Testis (tissue), 5 donors: ENCODE measurements at places on chromosomes 12 and 14. TPM values are rescaled to one million over a fixed set of nuclear protein-coding genes. Genes with fewer than 3 reads are reported as not detected.

FSCB gene
- total RNA-seq = 21.0 TPM

SLC6A12 gene
- total RNA-seq = 12.5 TPM

C12orf54 gene
- 77.1 TPM for total RNA-seq

BIN2 gene
- total RNA-seq = 13.4 TPM

TGM1 gene
- 3.6 TPM for total RNA-seq

GRCh38 chr12:124739953-124740561, 123.6 kb downstream of the SCARB1 start:
- H3K4me1 ChIP-seq = peaks cover 32% of the 10 kb centered on the region
- no peak overlapping the region for H3K4me3 ChIP-seq
- H3K36me3 ChIP-seq = no peaks in the 10 kb centered on the region
- no peaks in the 10 kb centered on the region for H3K27me3 ChIP-seq

DNA sequence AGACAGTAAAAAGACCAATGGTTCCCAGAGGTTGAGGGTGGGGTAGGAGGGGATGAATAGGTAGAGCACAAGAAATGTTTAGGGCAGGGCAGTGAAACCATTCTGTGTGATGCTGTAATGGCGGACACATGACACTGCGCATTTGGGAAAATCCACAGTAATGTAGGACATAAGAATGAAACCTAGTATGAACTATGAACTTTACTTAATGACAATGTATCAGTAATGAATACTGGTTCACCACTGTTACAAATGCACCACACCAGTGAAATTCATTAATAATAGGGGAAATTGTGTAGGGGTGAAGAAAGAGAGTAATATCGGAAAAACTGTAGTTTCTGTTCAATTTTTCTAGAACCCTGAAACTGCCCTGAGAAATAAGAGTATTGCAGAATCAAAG, 5.6 kb downstream of the ERH start:
- H3K4me1 ChIP-seq = peaks cover 8% of the 10 kb centered on the region
- no peaks in the 10 kb centered on the region for H3K36me3 ChIP-seq
- no peak overlapping the region for H3K27ac ChIP-seq
- no peak overlapping the region for H3K4me3 ChIP-seq
- no peaks in the 10 kb centered on the region for H3K27me3 ChIP-seq
- DNase-seq = no peak

DNA sequence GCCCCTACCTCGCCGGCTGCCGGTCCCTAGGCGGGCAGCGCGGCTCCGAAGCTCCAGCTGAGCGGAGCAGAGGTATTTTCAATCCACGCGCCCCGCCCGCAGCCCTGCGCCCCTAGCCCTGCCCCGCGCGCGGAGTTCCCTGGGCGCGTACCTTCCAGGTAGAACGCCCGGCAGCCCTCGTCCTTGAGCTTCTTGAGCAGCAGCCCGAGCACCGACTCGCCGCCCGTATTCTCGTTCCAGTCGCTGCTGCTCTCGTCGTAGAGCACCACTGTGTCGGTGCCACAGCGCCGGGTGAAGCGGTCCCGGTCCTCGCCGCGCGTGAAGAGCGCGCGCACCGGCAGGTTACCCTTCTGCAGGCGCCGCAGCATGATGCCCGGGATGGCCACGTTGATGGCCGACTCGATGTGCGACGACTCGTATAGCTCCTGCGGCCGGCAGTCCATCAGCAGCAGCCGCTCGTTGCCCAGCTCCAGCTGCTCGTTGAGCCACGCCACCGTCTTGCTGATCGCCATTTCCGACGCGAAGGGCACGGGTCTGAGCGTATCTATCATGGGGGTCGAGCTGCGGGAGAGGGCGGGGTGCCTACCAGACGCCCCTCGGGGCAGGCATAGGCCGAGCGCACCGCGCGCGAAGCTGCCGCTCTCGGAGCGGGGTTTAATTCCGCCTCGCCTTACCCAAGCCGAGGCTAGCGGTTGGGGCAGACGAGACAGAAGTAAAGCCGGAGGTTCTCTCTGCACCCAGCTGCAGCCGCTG, 636 bp downstream of the DUSP6 start:
- H3K27me3 ChIP-seq = no peaks in the 10 kb centered on the region
- peak; percentile 58 for DNase-seq
- H3K4me1 ChIP-seq = no peaks in the 10 kb centered on the region
- no peaks in the 10 kb centered on the region for H3K36me3 ChIP-seq
- H3K4me3 ChIP-seq = peak overlapping the region; percentile 70

GRCh38 chr14:70563417-70563816, 28.6 kb upstream of the ADAM20 start:
- DNase-seq = no peak
- no peaks in the 10 kb centered on the region for H3K36me3 ChIP-seq
- no peaks in the 10 kb centered on the region for H3K4me1 ChIP-seq

DNA sequence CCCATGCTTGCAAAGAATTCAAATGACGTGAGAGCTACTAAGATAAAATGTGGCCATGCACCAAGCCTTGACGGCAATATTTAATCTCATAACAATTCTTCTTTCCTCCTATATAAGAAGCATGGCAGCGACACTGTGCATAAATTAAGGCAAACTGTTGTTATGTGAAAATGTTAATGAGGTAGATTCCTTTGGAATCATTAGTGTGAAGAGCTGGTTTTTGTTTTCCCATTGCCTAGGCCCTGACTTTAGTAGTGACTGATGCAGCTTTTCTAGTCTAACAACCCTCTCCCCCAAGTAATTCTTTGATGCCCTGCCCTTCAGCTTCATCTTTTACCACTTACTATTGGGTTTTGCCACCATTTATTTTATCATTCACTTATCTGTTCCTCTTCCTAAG, 10.6 kb upstream of the PSEN1 start:
- no peak overlapping the region for H3K4me3 ChIP-seq
- H3K4me1 ChIP-seq = no peaks in the 10 kb centered on the region
- DNase-seq = no peak
- H3K36me3 ChIP-seq = no peaks in the 10 kb centered on the region

DNA sequence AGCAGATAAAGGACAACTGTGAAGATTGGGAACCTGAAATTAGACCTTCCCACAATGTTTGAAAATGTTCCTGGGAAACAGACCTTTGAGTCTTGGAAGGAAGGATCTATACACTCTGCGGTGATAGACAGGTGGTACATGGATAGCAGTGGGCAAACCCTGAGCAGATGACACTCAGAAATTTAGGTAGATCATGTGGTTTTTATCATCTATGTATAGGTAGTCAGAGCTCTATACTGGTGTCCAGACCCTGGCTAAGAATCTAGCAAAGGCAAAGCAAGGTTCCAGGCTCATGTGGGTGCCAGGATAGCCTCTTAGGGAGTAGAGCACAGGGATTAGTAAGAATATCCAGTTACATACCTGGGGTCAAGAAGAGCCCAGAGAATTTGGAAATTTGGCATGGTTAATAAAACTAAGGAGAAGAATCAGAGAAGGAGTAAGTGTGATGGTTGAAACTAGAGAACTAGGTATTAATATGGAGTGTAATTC, 331.2 kb upstream of the FBXO33 start:
- H3K27me3 ChIP-seq = no peaks in the 10 kb centered on the region
- no peak overlapping the region for H3K27ac ChIP-seq
- no peaks in the 10 kb centered on the region for H3K36me3 ChIP-seq
- no peaks in the 10 kb centered on the region for H3K4me1 ChIP-seq
- no peak for DNase-seq

DNA sequence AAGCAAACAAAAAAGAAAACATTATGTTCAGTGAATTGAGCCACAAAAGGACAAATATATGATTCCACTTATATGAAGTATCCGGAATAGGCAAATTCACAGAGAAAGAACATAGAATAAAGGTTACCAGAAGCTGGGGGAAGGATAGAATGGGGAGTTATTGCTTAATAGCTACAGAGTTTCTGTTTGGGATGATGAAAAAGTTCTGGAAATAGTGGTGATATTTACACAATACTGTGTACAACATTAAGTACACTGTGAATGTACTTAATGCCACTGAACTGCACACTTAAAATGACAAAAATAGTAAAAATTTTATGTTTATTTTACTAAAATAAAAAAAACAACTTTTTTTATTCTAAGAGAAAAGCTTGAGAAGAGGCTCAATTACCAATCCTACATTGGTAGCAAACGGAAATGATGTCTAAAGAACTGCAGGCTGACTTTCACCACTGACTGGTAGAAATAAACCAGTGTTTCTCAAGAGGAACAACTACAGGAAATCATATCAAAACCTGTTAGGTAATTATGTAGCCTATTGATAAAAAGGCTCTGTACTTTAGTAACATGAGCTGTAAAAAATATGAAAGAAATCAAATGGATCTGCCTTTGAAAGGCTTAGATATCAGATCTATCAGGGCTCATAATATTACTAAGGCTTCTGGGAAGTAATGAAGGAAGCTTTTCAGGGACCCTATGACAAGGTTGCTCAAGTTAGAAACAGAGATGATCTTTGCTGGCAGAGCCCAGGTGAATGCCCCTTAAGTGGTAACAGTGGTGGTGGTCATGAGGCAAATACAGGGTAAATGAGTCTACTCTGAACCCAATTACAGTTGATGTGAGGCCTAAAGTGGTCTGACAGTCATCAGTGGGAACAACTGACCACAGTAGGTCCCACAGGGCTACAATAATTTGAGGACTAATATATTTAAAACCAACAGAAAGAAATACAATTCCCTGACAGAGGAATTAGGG, 41.3 kb downstream of the BAZ1A start:
- H3K27me3 ChIP-seq = no peaks in the 10 kb centered on the region
- no peak for DNase-seq
- H3K4me1 ChIP-seq = peaks cover 8% of the 10 kb centered on the region
- H3K4me3 ChIP-seq = no peak overlapping the region
- H3K27ac ChIP-seq = no peak overlapping the region

DNA sequence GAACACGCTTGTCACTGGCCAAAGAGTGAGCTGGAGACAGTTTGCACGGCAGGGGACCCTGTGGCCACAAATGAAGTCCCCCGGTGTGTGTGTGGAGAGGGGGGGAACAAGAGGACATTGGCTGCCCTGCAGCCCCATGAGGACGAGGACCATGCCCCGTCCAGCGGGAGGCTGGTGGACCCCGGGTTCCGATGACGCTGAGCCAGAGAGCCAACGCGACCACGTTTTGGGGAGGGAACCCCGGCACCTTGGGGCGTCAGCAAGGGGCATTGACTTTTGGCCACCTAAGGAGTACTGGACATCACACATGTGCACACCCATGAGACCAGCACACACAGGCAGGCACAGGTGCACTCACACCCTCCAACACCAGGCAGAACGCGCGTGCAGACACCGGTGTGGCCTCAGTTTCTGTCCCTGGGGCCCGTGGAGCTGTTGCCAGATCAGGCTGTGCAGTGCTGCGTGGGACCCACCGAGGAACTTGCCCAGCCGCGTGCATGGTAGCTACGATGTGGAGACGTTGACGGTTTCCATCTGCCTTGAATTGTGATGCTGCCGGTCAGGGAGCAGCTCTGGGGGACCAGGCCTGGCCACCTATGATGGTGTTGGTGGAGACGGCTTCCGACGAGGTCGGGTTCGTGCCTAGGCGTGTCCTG, 26.5 kb downstream of the NOC4L start:
- no peak for DNase-seq
- H3K27me3 ChIP-seq = no peaks in the 10 kb centered on the region

GRCh38 chr12:104423273-104423672, 33.5 kb upstream of the CHST11 start:
- no peaks in the 10 kb centered on the region for H3K27me3 ChIP-seq
- no peak overlapping the region for H3K4me3 ChIP-seq
- no peak overlapping the region for H3K27ac ChIP-seq
- no peaks in the 10 kb centered on the region for H3K36me3 ChIP-seq
- no peak for DNase-seq

GRCh38 chr14:37019488-37019887, 152.9 kb downstream of the SLC25A21 start:
- no peaks in the 10 kb centered on the region for H3K27me3 ChIP-seq
- H3K27ac ChIP-seq = no peak overlapping the region
- H3K4me3 ChIP-seq = no peak overlapping the region
- H3K4me1 ChIP-seq = no peaks in the 10 kb centered on the region
- H3K36me3 ChIP-seq = no peaks in the 10 kb centered on the region

DNA sequence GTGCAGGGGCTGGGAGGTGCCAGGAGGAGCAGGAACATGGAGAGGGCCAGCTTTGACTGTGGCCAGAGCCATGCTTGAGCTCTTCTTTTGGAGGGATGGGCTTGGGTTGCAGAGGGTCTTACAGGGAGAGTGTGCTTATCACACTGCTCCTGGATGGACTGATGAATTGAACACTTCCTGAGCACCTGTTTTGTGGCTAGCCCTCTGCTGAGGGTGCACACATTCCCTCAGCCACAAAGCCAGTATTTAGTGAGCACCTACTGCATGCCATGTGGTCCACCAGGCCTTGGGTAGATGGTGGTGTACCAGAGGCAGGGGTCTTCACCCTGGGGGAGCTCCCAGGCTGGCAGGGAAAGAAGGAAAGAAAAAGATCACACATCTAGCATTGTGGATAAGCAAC, 118.9 kb downstream of the SLC25A47 start:
- peaks cover 14% of the 10 kb centered on the region for H3K4me1 ChIP-seq
- DNase-seq = no peak
- H3K27me3 ChIP-seq = no peaks in the 10 kb centered on the region
- no peak overlapping the region for H3K27ac ChIP-seq
- H3K4me3 ChIP-seq = no peak overlapping the region
- H3K36me3 ChIP-seq = no peaks in the 10 kb centered on the region

DNA sequence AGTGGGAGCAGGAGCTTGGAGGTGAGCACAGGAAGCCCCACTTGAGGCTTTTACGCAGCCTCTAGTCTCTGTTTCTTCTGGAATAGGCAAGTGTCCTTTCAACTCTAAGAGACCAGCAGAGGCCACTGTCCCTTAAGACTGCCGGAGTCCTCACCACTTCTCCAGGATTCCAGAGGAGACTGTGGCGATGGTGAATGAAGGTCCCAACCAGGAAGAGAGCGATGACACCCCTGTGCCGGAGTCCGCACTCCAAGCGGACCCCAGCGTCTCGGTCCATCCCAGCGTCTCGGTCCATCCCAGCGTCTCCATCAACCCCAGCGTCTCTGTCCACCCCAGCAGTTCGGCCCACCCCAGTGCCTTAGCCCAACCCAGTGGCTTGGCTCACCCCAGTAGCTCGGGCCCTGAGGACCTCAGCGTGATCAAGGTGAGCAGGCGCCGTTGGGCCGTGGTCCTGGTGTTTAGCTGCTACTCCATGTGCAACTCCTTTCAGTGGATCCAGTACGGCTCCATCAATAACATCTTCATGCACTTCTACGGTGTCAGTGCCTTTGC, 442 bp downstream of the FLVCR2 start:
- DNase-seq = peak; percentile 74
- no peaks in the 10 kb centered on the region for H3K36me3 ChIP-seq
- H3K27me3 ChIP-seq = no peaks in the 10 kb centered on the region
- H3K27ac ChIP-seq = peak overlapping the region; percentile 81
- peaks cover 13% of the 10 kb centered on the region for H3K4me1 ChIP-seq
